ENCODE measurements at places on chromosomes 11 and 22. TPM values are rescaled to one million over a fixed set of nuclear protein-coding genes. Genes with fewer than 3 reads are reported as not detected.

- no peak for DNase-seq
These were observed 5.9 kb downstream of the LMNTD2 start for GRCh38 chr11:554428-555226.

GRCh38 chr22:22940961-22941605 is 53.5 kb downstream of the IGLL5 start:
- no peak for DNase-seq

GRCh38 chr11:101583251-101584128 is at the start of gene TRPC6:
TSS of gene TRPC6 (minus strand) at chr11:101584007. CDS start at chr11:101583503, 504 bp downstream.
- no peak for DNase-seq

GRCh38 chr11:128575174-128575960 is 12.0 kb downstream of the ETS1 start:
- DNase-seq = no peak

DNA sequence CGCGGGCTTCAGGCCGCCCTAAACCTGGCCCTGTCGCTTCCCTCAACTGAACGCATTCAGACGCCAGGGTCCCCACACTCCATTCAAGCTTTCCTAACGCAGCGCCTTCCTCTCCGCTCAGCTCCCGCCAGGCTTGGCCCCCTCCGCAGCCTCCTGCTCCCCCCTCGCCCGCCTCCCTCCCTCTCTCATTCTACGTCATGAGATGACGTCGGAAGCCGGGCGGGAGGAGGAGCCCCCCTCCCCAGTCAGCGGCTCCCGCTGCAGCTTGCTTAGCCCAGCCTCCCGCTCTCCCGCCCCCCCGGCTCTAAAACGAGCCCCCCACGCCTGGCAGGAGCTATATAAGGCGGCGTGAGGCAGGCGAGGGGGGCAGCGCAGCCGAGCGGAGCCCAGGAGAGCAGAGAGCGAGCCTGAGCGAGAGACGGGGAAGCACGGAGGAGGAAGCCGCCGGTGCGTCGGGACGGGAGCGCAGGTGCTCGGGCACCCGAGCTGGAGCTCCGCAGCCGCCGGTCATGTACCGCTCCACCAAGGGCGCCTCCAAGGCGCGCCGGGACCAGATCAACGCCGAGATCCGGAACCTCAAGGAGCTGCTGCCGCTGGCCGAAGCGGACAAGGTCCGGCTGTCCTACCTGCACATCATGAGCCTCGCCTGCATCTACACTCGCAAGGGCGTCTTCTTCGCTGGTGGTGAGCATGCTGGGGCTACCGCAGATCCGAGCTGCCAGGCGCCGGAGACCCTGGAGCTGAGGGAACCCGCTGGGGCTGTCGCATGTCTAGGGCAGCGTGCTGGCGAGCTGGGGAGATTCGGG is at the start of gene NPAS4:
NPAS4 (plus strand) TSS at position 365 of the 806 bp plus-strand sequence; CDS start at position 510, 145 bp downstream.
- no peak for DNase-seq

GRCh38 chr22:43217285-43218030 is 30.5 kb upstream of the TTLL12 start:
- DNase-seq = no peak

GRCh38 chr22:49768951-49769690 is 58.6 kb downstream of the BRD1 start:
- DNase-seq = peak; percentile 43

GRCh38 chr11:22808571-22809197 is 20.9 kb downstream of the SVIP start:
- DNase-seq = no peak

GRCh38 chr22:26367402-26368245 is 61.4 kb upstream of the ASPHD2 start:
- no peak for DNase-seq

- no peak for DNase-seq
These were observed 6.9 kb downstream of the C11orf68 start for GRCh38 chr11:65911682-65912568.

- no peak for DNase-seq
These were observed 337.4 kb downstream of the MIAT start for GRCh38 chr22:26994801-26995200.

CD3G gene
- polyA plus RNA-seq = not detected

NTM gene
- 28.3 TPM for polyA plus RNA-seq

TREH gene
- polyA plus RNA-seq = not detected

MMP1 gene
- polyA plus RNA-seq = 41.2 TPM

TRIM49 gene
- polyA plus RNA-seq = not detected

TNNI2 gene
- polyA plus RNA-seq = not detected

P2RY2 gene
- not detected for polyA plus RNA-seq

CCDC89 gene
- 2.7 TPM for polyA plus RNA-seq

Data from AG04450 (cell line).